ENCODE measurements at places on chromosomes 6 and 20.
A peak's percentile ranks its signal among the peaks of the same experiment; 100 is the strongest.

DNA sequence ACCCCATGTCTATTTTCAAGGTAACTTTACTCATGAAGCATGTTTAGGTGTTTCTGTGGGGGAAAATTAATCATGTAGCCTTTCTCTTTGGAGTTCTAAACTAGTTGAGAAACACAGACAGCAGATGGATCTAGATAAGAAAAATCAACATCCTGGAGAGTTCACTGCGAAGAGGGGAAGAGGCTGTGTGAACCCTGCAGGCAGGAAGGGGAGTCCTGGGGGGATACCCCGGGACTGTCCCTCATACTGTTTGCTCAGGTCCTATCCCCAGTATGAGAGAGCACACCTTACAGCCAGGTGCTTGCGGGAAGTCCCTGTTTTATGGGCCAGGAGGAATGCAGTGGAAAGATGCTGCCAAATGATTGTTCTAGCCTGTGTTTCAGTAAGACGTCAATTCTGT lies 32.7 kb downstream of the CHMP4B start:
- no peak for DNase-seq

DNA sequence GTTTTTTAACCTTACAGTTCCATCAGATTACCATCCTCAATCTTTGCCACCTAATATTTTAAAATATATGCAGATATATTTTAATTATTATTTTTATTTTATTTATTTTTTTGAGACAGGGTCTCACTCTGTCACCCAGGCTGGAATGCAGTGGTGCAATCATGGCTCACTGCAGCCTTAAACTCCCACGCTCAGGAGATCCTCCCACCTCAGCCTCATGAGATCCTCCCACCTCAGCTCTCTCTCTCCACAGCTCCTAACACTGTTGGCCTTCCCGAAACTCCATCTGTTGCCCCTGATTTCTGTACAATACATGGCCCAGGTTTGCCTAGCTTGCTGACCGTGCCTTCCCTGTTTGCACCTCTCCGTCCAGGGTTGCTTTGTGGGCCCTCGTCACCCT lies 4.4 kb upstream of the TAB2 start:
- DNase-seq, result no peak

- DNase-seq, result no peak
Measured at GRCh38 chr6:22754061-22754460, 184.7 kb downstream of the HDGFL1 start.

DNA sequence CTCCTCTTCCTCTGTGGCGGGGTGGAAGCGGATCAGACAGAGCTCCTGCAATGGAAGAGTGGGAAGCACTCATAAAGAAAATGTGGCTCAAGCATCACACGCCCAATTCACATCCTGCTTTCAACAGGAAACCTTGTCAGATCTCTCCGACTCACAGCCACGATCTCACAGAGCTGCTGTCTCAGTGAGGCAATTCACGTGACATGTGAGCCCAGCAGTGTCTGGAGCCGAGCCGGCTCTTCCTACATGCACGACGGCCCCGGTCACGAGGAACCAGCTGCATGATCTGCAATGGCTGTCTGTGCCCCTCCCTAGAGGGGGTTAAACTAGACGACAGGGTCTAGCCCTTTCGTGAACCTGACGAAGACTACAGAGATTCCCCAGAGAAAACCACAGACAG lies 29.5 kb upstream of the TCFL5 start:
- no peak for DNase-seq

DNA sequence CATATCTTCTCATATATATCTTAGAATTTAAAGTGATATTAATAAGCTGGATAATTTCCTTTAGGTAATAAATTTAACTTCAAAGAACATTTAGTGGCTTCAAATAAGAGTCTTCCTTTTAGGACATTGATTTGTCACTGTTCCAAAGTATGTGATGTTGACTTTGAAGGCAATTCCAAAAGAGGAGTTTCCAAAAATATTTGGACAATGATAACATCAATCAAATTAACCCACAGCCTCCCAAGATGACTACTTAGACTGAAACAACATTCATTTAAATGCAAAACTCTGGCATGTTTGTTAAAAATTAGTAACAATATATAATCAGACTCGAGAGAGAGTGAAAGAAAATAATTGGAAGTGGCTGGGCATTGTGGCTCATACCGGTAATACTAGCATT lies 211.1 kb downstream of the OGFRL1 start:
- no peak for DNase-seq

GRCh38 chr6:56244528-56245253 lies 2.7 kb downstream of the COL21A1 start:
- DNase-seq, result no peak

GRCh38 chr6:107736713-107737396 lies 87.3 kb downstream of the SCML4 start:
- DNase-seq, result no peak

GRCh38 chr20:44104798-44105517 lies 82.0 kb downstream of the JPH2 start:
- DNase-seq, result peak; percentile 84

DNA sequence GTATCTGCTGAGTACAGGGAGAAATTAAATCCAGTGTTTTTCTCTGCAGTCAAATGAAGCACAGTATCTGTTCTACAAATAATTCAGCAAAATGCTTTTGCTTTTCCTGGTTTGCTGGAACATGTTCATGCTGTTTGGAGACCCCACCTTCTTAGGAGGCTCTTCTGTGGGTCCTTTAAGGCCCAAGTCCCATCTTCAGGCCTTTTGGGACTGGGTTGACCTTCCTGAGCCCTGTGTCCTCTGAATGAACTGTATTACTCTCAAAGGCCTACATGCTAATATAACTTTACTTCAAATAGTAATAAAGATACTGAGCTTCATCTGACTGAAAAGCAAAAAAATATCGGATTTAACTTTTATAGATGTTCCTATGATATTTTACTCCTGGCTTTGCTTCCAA lies 19.3 kb downstream of the SMLR1 start:
- no peak for DNase-seq

DNA sequence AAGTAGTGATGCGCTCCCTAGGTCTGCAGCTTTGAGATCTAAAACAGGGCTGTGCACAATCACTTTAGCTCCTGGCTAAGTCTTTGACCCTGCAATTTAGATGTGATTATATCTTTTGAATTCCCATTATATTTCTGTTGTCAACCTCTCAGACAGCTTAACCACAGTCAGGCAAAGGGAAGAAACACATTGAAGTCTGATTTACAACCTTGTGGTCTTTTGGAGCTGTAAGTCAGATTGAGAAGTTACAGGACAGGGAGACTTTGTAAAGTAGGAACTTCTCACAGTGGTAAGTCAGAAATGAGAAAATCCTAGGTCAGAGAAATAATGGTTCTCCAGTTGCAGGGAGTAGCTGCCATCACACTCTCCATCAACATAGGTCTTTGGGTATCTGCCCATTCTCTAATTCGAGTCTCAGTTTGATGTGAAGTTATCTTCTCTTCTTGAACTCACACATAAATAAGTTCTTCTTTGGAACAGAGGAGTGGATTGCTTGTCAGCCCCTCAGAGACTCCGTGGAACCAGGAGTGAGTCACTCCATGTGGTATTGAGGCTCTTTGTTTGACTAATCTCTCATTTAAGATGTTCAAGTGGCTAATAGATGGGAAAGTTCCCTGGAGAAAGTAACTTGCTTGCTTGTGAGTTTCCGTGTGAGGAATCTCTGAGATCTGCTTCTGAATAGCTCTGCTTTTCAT lies 35.0 kb upstream of the SGK1 start:
- DNase-seq, result no peak

DNA sequence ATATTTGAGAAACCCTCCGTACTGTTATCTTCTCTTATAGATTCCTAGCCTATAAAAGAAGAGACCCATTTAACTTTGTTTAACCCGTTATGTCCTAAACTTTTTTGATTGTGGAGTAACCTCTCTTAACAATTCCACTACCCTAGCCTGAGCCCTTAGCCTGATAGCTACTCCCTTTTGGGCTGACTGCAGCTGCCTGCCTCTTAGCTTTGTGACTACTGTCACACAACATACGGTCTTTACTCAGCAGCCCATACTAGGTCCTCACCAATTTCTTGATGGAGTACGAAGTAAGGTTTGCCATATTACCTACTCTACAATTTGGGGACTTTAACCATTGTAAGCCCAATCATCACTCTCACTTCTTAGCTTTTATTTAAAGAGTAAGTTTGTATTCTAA lies 72.7 kb downstream of the QRSL1 start:
- DNase-seq, result peak; percentile 67

GRCh38 chr6:159513914-159514313 lies 179.1 kb downstream of the SOD2 start:
- no peak for DNase-seq

- no peak for DNase-seq
Measured at GRCh38 chr6:37862992-37863391, 43.5 kb downstream of the ZFAND3 start.

DNA sequence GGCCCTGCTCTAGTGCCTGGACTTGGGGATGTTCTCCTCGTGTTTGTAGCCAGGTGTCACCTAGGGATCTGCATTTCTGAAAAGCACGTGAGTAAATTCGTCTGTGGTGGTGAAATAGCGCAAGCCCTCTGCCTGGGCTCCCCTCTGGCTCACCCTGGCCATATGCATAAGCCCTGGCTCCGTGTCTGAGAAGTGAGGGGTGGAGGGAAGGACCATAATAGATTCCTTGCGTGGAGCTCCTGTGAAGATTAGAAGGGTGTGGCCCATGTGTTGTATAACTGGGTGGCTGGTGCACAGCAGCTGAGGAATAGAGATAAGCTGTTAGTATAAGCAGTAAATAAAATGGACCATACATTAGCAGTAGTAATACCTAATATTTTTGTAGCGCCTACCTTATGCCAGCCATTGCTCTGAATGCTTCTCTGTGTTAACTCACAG lies 4.8 kb downstream of the BCAS1 start:
- no peak for DNase-seq

DNA sequence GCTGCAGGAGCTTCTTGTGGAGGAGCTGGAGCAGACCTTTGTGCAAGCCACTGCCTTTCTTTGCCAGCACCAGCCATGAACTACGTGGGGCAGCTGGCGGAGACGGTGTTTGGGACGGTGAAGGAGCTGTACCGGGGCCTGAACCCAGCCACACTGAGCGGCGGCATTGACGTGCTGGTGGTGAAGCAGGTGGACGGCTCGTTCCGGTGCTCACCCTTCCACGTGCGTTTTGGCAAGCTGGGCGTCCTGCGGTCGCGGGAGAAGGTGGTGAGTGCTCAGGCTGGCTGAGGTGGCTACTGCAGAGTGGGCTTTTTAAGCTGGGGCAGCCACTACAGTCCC lies 5.1 kb downstream of the LPIN3 start:
- no peak for DNase-seq

DNA sequence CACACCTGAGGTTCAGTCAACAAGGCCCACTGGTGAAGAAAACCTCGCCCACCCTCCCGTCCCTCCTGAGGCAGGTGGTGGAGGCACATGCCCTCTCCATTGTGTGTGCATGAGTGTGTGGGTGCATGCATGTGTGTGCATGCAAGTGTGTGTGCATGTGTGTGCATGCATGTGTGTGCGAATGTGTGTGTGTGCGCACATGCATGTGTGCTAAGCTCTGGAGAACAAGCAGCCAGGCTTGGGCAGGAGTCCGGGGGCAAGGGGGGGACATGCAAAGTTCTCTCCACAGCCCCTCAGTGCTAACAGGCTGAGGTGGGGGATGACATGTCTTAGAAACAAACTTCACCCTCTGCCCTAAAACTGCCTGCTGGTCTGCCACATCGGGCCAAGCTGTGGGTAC lies 3.1 kb upstream of the HSPA12B start:
- no peak for DNase-seq

- DNase-seq, result no peak
Measured at GRCh38 chr6:108640104-108640503, 79.4 kb downstream of the FOXO3 start.

GRCh38 chr6:35662999-35663398 lies 25.7 kb downstream of the FKBP5 start:
- no peak for DNase-seq

- DNase-seq, result peak; percentile 50
Measured at GRCh38 chr6:47780510-47781356, 1.1 kb upstream of the OPN5 start.

- no peak for DNase-seq
Measured at GRCh38 chr6:25197111-25197510, 82.1 kb upstream of the CARMIL1 start.

DNA sequence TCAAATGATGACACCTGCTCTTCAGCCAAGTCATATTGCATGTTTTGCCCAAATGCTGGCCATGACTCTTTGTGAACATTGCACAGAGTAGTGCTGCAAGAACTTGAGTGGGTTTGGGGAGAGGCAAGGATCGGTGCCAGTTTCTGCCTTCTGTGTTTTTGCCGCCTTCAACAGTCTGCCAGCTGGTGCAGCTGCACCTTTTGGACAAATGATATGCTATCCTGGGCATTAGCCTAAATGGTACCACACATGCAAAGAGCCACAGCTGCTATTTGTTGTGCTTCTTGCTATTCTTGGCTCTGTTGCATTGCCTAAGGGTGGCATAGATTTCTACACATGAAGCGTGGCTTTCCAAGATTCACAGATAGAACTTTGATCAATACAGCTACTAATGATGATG lies 189.0 kb upstream of the CCN2 start:
- DNase-seq, result no peak

DNA sequence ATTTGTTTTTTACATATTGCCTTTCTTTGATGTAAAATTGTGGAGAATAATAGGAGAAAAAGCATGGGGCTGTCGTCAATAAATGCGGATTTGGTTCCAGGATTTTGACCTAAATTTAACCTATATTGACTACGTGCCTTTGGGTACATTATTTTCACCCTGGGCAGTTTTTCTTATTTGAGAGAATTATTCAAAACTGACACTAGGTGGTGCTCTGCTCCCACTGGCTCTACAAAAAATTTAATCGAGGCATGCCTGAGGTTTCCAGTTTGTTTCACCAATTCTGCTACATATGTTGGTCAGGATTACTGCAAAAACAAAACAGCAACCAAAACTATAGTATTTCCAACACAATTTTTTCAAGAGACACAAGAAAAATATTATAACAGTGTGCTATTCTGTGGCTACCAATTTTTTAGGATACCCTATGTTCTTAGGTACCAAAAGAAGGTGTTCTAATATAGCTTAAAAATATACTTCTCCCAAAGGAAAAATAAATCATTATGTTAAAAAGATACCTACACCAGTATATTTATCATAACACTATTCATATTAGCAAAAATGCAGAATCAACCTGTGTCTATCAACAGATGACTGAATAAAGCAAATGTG lies 48.6 kb upstream of the FABP7 start:
- peak; percentile 72 for DNase-seq

GRCh38 chr20:34407962-34408474 lies 44.9 kb downstream of the ITCH start:
- DNase-seq, result no peak
